Lung microvascular endothelial cell (primary cell): ENCODE measurements at places on chromosomes 11 and 22. TPM values are rescaled to one million over a fixed set of nuclear protein-coding genes. Genes with fewer than 3 reads are reported as not detected.

The LIF gene
- 0.20 and 0.22 TPM in 2 replicates for total RNA-seq

The SHISAL1 gene
- under 0.01 TPM in 2 replicates for total RNA-seq

The CENPM gene
- 5.4 and 15.9 TPM in 2 replicates for total RNA-seq

The IFITM1 gene
- total RNA-seq, result 0.20 and 0.87 TPM in 2 replicates

The GRAP2 gene
- under 0.01 TPM in 1 of 2 replicates, not detected in the other for total RNA-seq

The AMOTL1 gene
- total RNA-seq, result 29.8 and 31.8 TPM in 2 replicates

The NADSYN1 gene
- 67.9 and 69.7 TPM in 2 replicates for total RNA-seq

The DLG2 gene
- 0.40 and 0.44 TPM in 2 replicates for total RNA-seq

The PKP3 gene
- total RNA-seq, result 0.22 and 0.40 TPM in 2 replicates

The THY1 gene
- 0.20 and 0.22 TPM in 2 replicates for total RNA-seq

The ADM gene
- 167 and 785 TPM in 2 replicates for total RNA-seq

The FGF19 gene
- not detected in 2 replicates for total RNA-seq

The CHST1 gene
- total RNA-seq, result 1.8 and 6.1 TPM in 2 replicates
